ENCODE measurements at places on chromosomes 6 and 20.
A peak's percentile ranks its signal among the peaks of the same experiment; 100 is the strongest.

DNA sequence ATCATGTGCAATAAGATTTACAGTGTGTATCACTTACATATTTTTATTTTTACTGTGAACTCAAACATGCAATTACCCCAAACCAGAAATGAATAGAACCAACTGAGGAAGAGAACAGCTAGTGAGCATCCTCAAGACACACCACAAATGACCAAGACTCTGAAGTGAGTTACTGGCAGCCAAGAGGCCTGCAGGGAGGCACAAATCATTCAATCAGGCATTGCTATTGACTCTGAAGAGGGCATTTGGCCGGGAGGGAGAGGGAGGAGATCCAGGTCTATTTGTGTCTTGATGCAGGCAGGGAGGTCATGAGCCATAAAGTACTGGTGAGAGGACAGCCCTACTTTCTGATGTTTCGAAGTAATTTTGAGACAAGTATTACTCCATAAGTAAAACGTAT, 257.7 kb downstream of the BCKDHB start:
- DNase-seq = no peak

DNA sequence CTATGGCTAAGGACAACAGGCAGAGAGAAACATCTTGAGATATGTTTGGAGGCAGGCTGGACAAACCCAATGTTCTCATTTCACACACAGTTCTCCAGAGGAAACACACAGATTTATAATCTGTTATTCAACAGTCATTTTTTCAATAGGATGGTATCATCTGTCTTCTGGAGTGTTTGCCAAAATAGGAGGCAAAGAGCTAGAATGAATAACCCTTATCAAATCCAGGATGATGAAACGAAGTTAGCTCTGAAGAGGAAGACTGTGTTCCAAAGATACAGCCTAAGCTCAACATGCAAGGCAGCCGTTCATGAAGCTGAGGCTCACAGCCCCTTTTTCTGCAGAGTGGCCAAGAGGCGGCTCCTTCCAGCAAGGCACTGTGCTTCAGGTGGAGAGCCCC, 70.8 kb downstream of the PPP1R3G start:
- no peak for DNase-seq

DNA sequence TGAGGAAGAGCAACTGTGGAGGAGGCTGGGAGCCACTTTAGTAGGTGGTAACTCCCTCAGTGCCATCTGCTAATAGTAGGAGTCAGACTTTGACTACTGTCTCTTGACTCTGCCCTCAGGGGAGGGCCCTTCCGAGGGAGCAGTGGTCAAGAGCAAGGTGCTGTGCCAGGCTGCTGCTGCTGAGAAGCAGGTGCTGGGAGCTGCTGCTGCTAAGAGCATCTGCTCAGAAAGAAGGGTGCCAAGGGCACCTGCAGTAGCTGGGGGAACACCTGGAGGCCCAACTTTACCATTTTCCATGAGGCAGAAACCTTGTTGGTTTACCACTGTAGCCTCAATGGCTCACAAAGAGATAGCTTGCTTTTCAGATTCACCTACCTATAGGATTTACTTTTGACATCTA, 18.5 kb downstream of the GGTLC1 start:
- no peak for DNase-seq

DNA sequence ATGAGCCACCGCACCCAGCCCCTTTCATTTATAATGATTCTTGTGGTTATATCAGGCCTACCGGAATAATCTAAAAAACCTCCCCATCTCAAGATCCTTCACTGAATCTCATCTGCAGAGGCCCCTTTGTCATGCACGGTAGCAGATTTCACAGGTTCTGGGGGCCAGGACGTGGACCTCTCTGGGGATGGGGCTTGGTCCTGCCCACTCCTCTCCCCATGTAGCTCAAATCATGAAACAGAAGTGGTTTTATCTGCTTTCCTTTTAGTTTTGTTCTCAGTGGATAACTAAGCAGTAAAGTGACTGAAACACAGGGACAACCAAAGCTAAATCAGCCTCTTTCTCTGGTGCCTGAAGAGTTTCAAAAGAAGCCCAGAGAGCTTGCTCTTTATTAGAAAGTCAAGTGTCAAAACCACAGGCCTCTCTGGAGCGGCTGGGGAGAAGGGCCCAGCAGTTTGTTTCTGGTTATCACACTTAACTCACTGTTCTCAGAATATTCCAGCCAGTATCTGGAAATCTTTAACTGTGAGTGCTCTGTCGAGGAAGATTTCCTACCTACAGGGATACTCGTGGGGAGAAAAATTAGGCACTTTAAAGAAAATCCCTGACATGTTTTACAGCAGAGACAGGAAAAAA, 60.6 kb upstream of the FAM184A start:
- DNase-seq = no peak

- peak; percentile 30 for DNase-seq
Observed at GRCh38 chr6:53728570-53729194, 63.1 kb upstream of the KLHL31 start.

DNA sequence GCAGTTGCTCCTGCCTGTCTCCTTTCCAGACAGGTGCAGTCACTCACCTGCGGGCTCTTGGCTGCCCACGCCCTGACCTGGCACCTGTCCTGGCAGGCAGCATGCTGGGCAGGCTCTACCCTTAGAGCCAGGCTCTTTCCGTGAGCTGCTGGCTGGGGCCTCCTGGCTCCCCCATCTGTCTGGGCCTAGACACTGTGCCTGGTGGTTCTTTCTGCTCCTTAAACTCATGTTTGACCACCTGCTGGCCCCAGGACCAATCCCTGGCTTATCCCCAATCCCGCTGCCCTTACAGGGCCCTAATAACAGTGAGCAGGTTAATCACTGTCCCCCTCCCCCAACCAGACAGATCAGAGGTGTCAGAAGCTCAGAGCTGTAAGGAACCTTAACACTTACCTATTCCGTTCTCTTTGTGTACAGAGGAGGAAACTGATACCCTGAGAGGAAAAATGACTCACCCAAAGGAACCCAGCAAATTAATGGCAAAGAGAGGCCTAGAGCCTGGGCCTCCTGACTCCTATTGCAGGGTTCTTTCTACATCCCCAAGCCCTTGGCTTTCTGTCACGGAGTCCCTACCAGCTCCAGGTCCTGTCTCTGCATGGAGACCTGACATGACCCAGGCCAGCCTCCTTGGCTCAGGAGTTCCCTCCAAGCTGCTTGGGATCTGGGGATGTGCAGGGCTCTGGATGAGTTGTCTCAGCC, 54.7 kb downstream of the RAB44 start:
- DNase-seq = no peak

DNA sequence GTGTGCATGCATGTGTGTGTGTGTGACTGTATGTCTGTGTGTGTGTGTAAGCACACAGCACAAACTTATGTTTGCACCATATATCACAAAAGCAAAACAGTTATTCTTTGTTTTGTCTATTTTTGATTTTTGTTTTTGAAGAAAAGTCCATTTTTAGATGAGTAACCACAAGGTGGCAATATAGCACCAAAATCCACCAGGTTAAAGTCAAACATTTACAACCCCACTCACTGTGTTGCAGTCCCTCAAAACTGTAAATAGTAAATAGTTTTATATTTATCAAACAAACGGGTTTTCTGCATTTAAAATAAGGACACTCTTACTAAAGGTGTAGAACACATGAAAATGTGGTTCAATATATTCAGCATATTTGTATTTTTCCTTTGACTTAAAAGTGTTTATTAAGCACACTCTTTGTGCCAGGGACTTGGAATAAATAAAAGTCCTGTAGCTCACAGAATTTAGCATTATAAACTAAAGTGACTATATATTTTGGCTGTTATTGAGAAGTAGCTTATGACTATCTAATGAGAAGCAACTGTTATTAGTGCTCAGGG, 118.5 kb downstream of the GFRAL start:
- no peak for DNase-seq

DNA sequence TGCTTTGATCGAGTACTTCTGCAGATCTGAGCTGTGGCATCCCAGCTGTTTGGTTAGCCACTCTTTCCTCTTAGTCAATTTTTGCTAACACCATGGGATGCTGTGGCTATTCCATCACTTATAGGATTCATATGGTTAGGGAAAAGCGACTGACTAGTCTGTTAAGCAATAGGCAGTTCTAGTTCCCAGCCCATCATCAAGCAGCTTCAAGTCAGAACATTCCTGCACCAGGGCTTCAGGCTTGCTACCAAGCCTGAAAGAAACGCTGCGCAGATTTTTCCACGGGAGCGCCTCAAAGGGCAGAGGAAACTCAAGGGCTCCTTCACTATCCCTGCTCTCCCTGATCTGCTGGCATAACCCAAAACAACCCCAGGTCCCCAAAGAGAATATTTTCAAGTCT, 159.8 kb upstream of the SUPT3H start:
- DNase-seq = no peak

DNA sequence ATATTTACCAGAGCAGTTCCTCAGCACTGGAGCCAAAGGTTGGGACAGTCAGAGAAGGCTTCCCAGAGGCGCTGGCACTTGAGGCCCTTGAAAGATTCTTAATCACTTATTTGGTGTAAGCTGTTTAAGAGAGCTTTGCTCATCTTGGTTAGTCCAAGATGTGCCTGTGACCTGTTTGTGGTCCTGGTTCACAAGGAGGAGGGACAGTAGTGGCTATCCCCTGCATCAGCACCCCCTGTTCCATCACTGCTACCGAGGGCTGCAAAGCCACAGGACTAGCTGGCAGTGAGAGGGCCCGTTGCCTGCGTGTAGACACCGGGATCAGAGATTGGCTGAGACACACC, 35.7 kb downstream of the VEGFA start:
- DNase-seq = no peak

DNA sequence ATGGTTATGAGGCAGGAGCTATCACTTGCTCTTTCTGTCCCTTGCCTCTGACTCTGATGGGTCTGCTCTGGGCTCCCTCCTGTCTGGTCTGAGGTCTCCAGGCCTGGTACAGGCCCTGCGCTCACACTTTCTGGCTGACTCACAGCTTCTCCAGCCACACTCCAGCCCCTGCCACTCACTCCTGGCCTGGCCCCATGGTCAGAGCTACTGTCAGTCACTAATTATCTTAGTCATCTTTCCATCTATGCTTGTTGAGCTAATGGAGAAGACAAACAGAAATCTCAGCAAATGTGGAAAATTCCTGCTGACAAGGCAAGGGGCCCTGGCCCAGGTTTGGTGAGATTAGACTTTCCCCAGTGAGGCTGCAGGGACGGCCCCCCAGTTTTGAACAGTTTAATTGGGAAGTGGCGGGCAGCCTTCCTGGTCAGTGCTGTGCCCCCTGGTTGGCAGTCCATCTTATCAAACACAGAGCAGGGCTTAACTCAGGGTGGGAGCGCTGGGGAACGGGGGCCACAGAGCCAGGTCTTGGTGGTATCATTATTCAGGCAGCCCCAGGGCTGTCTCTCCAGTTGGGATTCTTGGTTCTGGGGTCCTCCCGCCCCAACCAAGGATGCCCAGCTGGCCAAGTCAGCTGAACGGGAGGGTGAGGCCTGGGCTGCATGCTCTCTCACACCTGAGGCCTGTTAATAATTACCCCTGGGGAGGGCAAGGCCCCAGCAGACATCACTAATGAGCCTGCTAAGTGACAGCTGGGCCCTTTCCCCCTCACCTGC, 63.4 kb downstream of the VEGFA start:
- no peak for DNase-seq

DNA sequence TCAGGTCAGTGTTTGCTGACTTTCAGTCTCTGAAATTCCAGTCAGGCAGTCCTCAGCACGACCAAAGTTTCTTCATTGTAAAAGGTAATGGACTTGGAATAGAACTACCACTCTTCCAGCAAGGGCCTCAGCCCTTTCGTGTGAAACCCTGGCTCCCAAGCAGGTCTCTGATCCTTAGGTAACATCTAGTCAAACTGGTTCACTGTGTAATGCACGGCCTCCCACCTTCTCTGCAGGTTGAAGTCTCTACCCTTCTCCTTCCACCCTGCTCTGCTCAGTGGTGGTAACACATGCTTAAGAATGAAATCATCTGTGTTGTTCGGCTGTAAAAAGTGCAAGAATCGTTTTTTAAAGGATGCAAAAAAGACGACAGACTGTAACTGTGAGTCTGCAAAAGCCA, 287.2 kb upstream of the POU3F2 start:
- no peak for DNase-seq

DNA sequence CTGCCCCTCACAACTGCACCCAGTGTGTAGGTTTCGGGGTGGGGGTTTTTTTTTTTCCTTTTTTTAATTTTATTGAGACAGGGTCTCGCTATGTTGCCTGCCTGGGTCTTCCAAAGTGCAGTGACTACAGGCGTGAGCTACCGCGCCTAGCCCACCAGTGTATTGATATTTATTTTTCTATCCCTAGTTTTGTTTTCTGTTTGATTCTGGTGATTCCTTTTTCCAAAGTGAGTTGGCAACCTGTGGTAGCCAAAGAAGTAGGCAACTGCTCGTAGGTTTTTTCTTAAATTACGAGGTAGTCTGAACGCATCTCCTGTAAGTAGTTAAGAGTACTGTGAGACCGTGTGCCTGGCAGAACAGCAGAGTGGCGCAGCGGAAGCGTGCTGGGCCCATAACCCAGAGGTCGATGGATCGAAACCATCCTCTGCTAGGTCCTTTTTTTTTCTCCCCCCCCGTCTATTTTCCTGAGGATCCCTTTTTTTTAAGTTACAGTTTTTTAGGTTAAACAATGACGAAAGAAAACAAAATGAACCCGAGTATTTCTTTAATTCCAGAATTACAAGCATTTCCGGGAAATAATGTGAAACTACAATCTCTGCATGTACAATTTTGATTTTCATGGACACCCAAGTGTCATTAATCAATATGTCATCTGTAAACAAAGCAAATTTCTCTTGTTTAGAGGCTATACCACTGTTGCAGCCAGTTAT, 78.7 kb upstream of the BTN3A2 start:
- DNase-seq = peak; percentile 53

DNA sequence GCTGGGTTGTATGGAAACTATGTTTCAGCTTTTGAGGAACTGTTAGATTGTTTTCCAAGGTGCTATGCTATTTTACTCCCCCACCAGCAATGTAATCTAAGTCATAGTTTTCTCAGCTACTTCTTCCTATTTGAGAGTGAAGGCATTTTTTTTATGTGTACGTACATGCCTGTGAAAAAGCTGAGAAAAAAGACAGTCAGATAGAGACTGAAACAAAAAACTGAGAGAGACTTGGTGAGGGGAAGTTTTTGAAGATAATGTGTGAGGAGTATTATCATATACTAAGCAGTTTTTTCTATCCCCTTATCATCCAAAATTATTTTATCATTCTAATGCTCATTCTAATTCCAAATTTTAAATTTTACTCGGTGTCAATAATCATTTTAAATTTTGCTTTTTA, 780.0 kb downstream of the BCKDHB start:
- DNase-seq = no peak

DNA sequence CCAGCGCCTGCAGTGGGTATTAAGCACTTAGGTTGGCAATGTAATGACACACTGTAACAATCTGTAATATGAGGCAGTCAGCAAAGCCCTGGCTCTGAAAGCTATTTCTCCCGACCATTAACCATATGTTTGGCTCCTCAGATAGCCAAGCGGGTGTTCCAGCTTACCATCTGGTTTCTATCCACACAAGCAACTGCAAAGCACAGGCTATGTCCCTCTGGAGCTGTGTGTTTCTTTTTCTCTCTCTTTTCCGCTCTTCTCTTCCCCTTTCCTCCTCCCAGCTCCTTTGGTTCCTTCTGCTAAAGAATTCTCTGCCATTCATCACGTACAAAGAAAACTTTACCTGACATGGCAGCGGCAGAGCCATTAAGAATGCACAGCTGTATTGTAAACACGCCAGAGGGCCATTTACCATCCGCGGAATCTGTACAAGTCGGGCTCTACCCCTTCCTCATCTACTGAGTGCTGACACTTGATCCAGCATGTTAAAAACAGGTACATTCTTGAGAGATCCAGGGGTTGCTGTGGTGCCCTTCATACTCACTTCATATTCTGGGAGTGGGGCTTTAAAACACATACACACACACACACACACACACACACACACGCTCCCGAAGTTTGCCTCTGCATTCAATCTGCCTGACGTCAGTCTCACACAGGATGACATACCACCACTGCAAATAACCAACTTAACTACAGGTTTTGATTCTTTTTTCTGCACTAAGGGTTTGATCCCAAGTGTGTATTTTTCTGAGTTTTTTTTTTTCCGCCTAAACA, 77.2 kb downstream of the BACH2 start:
- no peak for DNase-seq

Data from GDM1 (cell line).